Caudate nucleus (tissue), 63 donors: ENCODE measurements at places on chromosomes 4 and X.

- no peak for DNase-seq
Measured at GRCh38 chr4:6909970-6910339, 329 bp downstream of the TBC1D14 start.

DNA sequence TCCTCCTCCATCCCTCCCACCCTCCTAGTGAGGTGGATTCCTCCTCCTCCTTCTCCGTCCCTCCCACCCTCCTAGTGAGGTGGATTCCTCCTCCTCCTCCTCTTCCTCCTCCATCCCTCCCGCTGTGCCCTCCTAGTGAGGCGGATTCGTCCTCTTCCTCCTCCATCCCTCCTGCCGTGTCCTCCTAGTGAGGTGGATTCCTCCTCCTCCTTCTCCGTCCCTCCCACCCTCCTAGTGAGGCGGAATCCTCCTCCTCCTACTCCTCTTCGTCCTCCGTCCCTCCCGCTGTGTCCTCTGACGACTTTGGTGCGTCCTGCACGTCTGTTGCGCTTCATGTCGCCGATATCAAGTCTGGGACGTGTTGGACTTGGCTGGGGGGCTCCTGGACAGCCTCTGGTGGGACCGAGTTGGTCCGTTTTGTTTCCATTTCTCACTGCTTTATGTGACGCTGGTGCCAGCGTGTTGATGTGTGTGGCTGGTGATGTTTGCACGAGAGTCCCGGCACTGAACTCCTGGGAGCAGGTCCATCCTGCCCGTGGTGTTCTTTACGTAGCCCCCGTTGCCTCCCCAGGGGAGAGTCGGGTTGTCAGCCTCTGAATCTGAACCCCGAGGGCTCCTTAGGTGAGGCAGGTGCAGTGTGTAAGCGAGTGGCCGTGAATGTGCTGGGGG lies 5.4 kb downstream of the AKAP17A start:
- no peak for DNase-seq

- no peak for DNase-seq
Measured at GRCh38 chr4:45409536-45409935, 683.2 kb upstream of the GNPDA2 start.

- no peak for DNase-seq
Measured at GRCh38 chr4:165680821-165681220, 192.2 kb upstream of the TLL1 start.

DNA sequence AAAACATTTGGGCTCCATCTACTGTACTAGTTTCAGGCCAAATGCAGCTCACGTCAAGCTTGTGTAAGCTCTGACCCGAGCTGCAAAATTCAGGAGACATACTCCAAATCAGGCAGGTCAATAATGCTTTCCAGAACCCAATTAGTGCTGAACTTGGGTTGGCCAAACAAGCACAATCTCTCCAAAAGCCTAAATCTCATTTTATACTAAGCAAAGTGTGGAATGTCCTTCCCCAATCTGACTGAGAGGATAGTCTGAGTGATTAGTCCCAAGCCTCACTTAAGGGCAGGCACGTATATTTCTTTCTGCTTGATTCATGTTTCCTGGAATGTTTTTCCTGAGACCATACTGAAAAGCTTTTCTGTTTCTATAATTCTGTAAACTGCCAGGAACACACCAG lies 79.9 kb downstream of the NKX6-1 start:
- no peak for DNase-seq

DNA sequence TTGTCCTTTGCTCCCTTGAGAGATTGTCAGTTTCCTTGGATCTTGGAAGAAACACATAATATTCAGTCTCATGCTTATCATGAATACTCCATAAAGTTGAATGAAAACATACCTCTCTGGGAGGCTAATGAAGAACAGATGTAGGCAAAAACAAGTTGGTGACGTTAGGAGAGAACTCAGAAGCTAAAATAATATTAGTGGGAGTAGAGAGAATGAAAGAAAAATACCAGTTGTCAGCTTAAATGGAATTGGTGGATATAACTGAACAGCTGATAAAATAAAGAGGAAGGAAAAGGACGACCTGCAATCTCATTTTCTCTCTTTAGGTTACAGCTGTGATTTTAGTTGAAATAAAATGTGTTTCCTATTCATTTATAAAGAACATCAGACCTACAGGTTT lies 124.8 kb downstream of the SNCA start:
- no peak for DNase-seq

GRCh38 chrX:139200793-139201192 lies 329.7 kb upstream of the F9 start:
- DNase-seq = no peak

- no peak for DNase-seq
Measured at GRCh38 chrX:47568656-47569295, 7.8 kb downstream of the ARAF start.

DNA sequence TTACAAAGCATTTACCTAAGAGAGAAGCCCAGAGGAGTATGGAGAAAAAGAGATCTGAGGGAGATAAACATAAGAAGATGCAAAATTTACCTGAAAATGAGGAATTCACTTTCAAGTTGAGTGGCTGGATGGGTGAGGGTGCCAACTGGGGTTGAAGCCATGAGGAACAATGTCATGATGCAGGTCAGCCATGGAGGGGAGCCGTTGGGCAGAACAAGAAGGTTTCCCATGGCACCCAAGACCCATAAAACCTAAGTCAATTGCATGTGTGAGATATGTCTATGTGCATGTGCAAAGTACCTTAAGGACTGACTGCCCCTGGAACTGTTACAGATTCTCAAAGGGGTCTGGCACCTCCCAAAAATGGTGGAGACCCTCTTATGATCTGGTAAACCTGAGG lies 46.6 kb upstream of the PRRG1 start:
- DNase-seq = no peak
